Left renal cortex interstitium (tissue), 4 donors: ENCODE measurements at places on chromosomes 4 and X.

GRCh38 chr4:6388713-6389112 lies 83.7 kb downstream of the PPP2R2C start:
- DNase-seq = no peak

DNA sequence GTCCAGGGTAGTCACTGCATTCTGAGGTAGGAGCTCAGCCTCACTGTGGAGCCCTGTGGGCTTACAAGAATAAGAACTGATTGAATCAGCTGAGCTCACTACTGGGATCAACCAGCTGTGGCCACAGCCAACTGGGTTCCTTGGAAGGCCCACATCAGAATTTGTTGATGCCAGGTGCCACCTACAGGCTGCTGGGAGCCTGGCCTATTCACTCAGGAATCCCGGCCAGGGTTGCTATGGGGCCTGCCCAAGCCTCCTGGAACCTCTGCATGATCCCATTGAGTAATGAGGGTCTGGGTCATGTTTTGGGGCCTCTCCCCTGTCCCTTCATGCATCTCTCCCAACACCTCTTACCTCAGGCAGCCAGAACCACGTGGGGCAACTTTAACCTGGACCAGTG lies 53.9 kb upstream of the KIAA1210 start:
- no peak for DNase-seq

DNA sequence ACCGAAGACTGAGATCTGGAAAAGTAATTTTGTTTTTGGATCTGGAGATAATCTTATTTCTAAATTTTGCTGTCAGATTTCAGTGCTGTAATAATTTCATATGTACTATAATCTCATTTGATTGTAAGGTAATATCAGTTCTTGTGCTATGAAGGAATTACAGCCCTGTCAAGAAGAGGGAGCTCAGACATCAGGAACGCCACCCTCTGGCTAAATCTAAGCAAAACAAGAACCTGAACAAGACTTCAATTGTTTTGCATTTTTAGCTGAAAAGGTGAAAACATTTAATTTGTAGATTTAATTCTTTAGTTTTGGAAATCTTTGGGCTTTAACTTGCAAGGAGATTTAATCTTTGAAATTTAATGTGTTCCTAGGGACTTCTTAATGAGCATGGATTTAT lies 525.4 kb upstream of the HS3ST1 start:
- no peak for DNase-seq

DNA sequence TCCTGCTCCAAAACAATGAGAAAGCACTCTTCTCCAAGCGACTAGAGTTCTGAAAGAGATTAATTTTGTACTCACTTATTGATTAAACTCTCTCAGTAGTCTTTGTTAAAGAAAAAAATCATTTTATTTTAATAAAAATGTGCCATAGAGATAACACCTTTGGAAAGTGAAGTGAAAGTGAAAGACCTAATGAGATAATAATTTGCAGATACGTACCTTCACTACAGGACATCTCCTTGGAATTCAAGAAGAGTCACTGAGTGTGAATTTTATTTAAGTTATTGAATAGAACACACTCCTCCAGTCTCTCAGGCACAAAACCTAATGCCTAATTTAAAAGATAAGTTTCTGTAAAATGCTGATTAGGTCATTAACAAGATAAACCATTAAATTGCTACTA lies 1070.6 kb upstream of the GRID2 start:
- no peak for DNase-seq

DNA sequence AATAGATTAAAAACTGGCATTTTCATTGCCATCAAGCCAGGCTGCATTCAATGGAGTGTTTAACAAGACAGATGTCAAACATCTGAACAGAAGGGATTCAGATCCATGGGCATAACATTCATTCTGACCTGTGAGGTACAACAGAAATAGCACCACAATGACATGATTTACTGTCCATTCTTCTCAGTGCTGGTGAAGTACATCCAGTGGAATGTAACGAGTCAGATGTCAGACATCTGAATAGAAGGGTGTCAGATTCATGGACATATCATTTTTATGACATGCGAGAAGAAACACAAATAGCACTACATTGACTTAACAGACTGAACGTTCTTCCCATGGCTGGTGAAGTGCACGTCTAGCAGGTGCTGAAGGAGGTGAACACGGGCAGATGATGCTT lies 186.4 kb downstream of the PPP4R3C start:
- DNase-seq = no peak

DNA sequence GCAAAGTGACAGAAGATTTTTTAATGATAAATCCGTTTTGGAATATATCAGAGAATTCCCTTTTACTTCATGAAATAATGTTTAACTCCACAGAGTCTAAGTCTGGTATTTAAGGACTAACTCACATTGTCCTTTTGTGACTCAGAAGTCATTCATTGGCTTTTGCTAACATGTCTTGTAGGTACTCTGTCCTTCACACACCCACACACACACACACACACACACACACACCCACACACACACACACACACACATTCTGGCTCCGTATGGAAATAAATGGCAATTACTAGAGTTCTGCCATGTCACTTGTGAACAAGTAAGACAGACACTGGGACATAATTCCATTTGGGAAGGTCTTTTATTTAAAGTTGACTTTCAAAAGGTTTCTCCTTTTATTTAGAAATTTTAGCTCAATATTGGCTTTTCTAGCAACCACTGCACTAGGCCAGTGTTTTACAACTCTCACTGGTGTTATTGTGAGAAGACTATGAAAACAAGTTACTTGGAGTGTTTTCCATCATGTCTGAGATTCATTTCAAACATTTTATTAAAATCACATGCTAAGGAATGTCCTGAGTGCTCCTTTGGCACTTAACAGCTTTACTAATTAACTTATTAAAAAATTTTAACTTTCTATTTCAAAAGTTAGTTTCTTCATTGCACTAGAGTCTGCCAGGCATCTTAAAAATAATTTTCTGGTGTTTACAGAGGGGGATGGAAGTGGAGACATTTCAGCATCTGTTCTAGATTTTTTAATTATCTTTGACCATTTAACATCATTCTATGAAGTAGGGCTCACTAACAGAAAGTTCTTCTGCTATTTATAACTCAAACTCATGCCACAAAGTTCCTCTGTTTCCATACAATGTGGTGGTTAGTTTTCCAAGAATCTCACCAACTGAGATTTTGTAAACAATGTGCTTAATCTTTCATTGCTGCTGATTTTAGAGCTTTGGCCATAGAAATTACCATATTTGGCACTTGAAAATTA lies 240.3 kb upstream of the GPC4 start:
- no peak for DNase-seq

GRCh38 chr4:165345666-165346417 lies 18.4 kb downstream of the MSMO1 start:
- no peak for DNase-seq

DNA sequence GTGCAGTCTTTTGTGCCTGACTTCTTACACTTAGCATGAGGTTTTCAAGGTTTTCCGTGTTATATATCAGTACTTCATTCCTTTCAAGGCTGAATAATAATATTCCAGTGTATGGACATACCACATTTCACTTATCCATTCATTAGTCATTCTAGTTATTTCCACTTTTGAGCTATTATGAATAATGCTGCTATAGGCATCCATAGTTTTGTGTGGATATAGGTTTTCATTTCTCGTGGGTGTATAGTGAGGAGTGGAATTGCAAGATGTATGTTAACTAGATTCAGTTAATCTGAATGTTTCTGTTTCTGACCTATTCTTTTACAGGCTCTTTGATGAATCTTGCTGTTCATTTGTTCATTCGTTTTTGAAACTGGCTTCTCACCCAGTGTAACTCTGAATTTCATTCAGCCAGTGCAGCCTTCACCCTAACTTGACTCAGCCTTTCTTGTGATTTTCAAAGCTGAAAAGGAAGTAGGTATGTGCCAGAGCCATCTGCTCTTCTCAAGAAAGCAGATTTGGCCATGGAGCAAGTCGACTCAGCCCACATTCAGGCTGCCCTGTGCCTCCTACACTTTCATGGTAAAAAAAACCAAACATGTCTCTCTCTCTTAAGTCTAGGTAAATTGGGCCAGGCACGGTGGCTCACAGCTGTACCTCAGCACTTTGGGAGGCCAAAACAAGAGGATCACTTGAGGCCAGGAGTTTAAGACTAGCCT lies 56.3 kb upstream of the NOCT start:
- DNase-seq = no peak

- DNase-seq = no peak
Observed at GRCh38 chrX:103343105-103343504, 13.1 kb downstream of the TCEAL7 start.

GRCh38 chrX:131262738-131263679 lies 26.1 kb downstream of the IGSF1 start:
- DNase-seq = no peak

GRCh38 chrX:37755025-37755424 lies 24.8 kb upstream of the CYBB start:
- DNase-seq = no peak

- DNase-seq = no peak
Observed at GRCh38 chrX:7155163-7155562, 7.2 kb upstream of the PUDP start.

DNA sequence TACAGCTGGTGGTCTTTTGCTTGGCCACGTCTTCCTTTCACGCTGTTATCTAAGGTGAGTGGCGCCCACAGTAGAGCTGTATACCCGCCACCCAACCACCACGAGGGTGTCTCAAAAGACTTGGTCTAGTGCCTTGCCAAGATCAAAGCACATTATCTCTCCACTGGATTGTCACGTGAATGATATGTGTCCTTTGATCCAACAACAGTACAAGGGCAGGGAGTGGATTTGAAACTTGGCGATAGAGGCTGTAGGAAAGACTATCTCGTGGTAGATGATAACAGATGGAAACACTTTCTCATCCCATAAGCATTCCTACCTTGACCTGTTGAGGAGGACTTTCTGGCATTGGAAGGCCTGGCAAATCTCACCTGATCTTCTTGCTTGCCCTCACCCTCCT lies 37.7 kb upstream of the BCLAF3 start:
- no peak for DNase-seq

- DNase-seq = no peak
Observed at GRCh38 chrX:19702856-19703255, 184.5 kb downstream of the SH3KBP1 start.

GRCh38 chr4:114267976-114268375 lies 288.5 kb upstream of the ARSJ start:
- DNase-seq = no peak

GRCh38 chrX:64338296-64338695 lies 57.0 kb downstream of the MTMR8 start:
- no peak for DNase-seq

DNA sequence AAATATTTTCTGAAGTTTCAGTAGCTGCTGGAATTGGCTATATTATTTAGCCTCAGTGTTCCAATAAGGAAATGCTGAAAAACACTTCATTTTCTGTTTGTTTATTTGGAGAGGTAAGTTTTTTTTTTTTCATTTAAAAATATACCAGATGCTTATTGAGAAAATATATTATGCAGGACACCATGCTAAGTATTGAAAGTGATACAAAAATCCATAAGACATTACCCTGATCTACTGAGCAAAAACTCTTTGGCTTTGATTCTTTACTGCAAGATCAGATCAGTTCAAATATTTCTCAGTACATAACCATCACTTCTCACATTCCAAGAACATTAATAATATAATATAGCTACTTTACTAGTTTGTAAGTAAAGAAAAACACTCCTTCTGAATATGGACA lies 123.4 kb upstream of the PACRGL start:
- no peak for DNase-seq

DNA sequence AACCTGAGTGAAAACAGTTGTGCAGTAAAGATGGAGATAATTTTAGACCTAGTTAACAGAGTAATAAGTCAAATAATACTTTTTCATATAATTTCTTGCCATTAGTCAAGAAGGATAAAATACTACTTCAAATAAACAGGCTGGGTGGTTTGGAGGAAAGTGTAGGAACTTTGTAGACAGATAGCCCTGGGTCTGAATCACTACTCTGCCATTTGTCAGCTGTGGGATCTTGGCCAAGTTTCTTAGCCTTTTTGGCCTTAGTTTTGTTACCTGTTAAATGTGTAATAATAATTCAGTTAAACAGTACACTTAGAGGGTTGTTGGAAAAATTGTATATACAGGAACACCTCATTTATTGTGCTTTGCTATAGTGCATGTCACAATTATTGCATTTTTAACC lies 163.7 kb downstream of the NPNT start:
- no peak for DNase-seq

DNA sequence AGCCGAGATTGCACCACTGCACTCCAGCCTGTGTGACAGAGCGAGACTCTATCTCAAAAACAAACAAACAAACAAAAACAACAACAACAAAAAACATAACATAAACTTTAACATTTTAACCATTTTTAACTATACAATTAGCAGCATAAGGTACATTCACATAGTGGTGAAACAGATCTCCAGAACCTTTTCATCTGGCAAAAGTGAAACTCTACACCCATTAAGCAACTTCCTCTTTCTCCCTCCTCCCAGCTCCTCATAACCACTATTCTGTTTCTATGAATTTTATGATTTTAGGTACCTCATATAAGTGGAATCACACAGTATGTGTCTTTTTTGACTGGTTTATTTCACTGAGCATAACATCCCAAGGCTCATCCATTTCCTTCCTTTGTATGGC lies 103.6 kb downstream of the FAM13A start:
- DNase-seq = no peak

- no peak for DNase-seq
Observed at GRCh38 chr4:188117631-188118324, 8.4 kb upstream of the TRIML2 start.

DNA sequence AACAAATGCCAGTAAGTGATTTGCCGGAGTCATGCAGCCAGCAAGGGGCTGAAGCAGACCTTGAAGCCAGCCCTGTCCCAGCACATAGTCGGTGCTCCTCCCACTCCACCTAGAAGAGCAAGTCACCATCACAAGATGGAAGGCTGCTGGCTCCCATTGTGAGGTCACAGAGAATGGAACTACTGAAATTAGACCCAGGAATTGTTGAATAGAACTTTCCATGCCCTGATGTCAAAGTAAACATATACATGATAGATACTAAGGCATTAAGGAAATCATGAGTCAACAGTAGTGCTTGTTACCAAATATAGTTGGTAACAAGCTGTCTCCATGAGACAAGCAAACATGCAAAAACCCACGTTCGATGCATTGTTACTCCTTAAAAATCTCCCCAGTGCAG lies 177.1 kb upstream of the MID1 start:
- DNase-seq = no peak

DNA sequence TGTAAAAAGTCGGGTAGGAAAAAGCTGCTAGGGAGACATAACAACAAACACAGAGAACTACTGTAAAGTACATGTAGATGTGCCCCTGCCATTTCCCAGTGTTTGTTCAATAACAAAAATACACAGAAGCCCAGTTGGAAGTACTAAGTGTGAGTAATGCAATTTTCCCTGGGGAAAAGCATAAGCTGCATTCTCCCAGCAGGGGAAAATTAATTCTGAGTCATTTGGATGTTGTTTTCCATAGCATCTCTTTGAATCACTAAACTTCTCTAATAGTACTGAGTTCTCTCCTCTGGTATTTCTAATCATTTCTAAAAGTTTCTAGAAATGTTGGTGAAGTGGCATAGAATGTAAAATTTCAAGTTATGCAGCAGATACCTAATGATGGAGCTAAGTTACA lies 1114.9 kb downstream of the C4orf33 start:
- no peak for DNase-seq

GRCh38 chrX:78513971-78514738 lies 145.0 kb downstream of the RTL3 start:
- DNase-seq = no peak
